Cortex of kidney (tissue), 1 donor: ENCODE measurements at places on chromosomes 2 and 18.

DNA sequence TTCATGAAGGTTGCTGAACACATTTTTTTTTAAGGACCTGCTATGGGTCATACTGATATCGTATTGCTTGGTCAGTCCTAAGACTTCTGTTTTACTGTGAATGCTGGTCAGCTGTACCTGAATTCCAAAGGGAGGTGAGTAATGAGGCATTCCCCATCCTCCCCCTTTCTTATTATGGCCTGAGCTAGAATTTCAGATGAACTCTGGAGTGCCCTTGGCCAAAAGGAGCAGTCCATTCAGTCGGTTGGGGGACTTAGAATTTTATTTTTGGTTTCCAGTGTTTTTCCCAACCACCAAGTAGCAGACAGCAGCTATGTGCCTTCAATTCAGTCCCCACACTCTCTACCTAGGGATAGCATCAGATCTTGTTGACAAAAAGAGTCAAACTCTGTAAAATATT is 26.9 kb upstream of the PDCL3 start:
- no peak for DNase-seq

DNA sequence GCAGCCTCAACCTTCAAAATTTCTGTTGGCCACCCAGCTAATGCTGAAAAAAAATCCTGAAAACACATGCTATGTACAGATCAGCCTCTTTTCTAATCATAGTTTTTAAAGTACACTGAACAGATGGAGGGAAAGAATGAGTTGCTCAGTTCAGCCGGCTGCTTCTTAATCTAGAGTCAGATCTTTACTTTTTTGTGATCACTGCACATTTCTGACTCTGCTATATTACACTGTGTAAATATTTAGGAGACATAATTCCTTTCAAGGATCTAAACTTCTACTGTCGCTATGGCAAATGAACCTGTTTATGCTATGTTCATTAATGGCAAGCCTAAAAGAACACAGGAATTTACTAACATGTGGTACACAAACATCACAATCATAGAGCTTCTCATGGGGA is 114.2 kb downstream of the SRBD1 start:
- no peak for DNase-seq

- DNase-seq, result no peak
Measured at GRCh38 chr2:68918497-68918896, 34.2 kb downstream of the GKN2 start.

DNA sequence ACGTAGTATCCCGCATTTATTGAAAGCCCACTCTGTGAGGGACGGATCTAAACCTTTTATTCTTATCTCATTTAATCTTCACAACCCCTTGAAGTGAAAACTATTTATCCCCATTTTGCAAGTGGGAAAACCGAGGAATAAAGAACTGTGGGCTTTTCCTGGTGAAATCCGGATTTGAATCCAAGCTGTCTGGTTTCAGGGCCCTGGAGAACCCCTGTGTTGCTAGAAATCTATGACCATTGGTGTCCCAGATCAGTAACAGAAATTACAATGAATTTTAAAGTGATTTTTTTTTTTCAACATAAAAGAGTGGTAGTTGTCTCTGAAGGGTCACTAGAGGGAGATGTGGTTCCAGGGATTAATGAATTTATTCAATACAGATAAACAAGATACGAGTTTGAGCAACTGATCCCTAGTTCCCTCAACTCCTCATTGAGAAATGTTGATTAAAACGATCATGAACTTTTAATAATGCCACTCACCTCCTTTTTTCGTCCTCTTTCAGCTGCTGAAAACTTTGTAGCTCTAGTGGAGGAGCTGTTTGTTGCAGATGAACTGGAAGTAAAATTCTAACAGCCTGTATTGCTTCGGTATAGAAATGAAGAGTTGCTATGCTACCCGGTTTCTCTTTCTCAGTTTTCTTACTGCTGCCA is 940 bp downstream of the XRCC5 start:
- no peak for DNase-seq

DNA sequence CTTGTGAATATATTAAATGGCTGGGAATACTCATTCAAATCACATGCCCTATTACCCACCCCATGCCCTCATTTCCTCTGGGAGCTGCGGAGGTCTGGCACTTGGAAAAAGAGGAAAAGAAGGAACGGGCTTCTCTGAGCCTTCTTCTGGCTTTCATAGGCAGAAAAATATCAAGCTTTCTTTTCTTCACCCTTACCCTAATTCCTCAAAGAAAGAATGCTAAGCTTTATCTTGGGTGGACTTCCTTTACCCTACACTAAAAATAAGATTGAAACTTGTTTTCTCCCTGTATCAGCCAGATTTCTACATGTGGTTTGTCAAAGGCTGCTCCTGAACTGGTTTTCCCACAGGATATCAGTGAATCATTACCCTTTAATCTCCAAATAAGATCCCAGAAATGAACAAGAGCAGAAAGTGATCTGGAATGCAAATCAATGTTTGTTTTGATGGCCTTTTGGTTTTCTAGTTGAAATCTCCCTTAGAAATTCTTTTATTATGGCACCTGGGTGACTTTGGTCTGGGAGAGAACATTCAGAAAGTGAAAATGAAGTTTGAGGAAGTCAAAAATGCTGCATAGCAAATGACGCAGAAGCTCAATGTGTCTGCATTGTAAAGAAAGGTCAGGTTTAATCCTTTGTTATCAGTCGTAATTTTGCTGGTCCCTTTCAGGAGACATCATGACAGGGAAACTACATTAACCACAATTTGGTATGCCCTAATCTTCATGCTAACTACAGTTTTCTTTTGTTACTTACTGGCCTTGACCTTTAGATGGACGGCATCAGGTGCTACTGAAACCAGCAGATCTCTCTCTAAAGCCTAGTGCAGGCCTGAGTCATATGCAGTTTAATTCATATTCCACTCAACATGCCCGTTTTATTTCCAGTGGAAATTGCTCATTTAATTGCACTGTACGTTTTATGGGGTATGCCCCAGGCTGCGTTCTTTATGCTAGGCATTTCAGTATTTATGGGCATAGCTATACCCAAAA is 46.6 kb upstream of the HNRNPA3 start:
- no peak for DNase-seq

DNA sequence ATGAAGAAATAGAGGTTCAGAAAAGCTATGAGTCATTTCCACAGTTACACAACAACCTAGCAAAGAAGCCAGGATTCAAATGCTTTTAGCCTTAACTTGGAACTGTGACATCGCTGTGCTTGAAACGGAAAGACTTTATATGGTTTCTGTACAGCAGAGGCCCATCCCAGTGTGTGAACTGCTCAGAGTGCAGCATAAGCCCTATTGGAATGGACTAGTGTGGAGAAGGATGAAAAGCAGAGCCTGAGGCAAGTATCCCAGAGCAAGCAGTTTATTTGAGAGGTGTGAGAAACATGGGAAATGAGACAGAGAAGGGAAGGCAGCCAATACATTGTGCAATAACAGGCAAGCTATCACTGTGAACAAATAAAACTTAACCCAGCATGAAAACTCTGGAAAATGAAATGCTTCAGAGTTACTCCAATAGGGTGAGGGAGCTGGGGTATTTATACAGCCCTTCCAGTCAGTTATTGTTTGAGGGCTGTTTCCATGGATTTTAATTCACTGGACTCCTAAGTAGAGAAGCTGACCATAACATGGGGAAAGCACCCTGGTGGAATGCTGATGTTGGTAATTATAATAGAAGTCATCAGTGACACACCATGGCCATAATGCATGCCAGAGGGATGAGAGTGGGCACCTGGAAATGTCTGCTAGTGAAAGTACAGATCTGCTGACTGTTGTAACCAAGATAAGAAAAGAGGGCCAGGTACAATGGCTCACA is 254.0 kb upstream of the POU3F3 start:
- DNase-seq, result no peak

- DNase-seq, result no peak
Measured at GRCh38 chr2:58466804-58467203, 225.7 kb upstream of the FANCL start.

GRCh38 chr2:157727693-157728092 is 99.0 kb upstream of the ACVR1C start:
- DNase-seq, result no peak

DNA sequence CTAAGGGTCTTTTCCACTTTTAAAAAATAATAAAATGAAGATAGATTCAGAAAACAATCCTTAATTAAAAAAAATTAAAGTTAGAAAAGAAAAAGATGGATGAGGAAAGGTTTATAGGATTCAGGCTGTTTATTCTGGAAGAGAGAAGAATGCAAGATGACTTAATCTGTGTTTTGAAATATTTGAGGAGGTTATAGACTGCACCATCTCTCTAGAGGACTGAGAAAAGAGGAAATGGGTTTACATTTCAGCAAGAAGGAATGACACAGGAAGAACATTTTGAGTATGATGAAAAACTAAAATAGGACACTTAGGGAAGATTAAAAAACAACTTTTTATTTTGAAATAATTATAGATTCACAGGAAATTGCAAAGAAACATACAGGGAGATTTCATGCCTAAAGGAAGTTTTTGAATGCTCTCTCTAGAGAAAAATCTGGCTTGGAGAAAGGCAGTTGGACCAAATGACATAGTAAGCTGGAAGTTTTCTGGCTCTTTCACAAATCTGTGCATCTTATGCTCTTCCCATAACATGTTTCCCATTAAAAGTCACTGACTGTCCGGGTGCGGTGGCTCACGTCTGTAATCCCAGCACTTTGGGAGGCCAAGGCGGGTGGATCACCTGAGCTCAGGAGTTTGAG is 75.0 kb downstream of the CERS6 start:
- no peak for DNase-seq

DNA sequence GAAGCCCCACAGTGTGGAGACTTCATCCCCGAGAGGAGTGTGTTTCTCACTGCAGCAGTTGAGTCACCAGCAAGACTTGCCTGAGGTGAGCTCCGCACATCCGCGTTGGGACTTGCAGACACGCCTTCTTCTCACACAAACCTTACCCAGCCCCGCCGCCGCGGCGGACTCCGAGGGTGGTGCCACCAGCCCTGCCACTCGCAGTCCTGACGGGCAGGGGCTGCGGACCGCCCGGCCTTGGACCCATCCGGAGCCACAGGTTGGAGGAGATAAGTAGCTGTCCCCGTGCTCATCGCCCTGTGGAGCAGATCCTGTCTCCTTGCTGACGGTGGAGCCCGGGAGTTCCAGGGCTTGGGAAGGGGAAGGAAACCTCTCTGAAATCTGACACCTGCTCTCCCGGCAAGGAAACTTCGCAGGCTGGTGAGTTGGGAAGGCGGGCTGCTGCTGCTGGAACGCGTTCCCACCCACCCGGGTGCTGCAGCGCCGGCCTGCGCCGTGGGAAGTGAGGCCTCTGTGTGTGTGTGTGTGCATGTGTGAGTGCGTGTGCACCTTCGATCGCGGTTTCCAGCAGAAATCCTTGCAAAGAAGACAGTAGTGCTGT is at the start of gene RAB27B:
Gene RAB27B (plus strand): TSS at position 197 of the 601 bp plus-strand sequence. CDS start 49,109 bp downstream, outside the sequence.
- no peak for DNase-seq

- no peak for DNase-seq
Measured at GRCh38 chr2:88671786-88672427, 19.6 kb upstream of the RPIA start.

GRCh38 chr2:97871096-97871780 is 124.5 kb downstream of the TMEM131 start:
- DNase-seq, result no peak

DNA sequence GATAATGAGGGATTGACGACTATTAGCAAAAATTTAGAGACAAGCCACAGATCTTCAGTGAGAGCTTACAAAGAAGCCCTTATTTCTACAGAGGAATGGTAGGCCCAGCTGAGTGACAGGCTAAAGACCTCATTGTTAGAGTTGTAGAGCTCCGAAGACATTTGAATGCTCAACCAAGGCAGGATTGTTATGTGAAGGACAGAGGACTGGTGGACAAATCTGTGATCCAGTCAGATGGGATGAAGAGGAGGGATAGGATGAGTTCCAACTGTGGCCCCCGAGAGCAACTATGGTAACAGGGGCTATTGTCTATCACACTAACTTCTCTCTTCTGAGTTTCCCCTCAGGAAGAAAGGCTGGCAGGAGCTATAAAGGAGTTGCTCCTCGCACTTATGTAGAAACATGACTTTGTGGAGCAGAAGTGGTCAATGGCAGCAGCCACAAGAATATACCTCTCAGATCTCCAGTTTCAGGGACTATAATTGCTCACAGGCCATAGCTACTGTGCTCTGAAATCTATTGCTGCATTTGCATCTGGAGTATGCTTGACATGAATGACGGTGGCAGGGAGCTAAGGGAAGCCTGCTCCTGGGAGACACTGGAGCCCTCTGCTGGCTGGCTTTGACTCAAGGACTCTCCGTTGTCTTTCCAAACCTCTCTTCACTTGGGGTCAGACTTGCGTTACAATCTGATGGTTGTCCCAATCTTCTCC is 50.3 kb upstream of the GREB1L start:
- DNase-seq, result no peak

DNA sequence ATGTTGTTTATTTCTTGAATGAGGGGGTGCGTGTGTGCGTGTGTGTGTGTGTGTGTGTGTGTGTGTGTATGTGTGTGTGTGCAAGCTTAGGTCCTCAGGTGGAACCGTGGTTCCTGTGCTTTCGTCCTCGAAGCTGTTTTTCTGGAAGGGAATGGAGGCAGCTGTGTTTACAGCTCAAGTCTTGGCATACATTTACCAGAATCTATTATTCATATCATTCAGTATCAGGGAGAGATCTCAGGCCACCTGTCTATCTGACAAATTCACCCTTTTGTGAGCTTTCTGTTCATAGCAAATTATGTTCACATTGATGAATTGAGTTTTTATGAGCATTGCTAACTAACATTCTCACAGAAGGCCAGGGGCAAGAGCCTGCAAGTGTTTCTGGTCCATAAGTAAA is 550.4 kb downstream of the ARHGAP15 start:
- no peak for DNase-seq

GRCh38 chr18:79876497-79876896 is 75.0 kb downstream of the SLC66A2 start:
- no peak for DNase-seq

- DNase-seq, result no peak
Measured at GRCh38 chr2:80136338-80136737, 168.2 kb downstream of the LRRTM1 start.

DNA sequence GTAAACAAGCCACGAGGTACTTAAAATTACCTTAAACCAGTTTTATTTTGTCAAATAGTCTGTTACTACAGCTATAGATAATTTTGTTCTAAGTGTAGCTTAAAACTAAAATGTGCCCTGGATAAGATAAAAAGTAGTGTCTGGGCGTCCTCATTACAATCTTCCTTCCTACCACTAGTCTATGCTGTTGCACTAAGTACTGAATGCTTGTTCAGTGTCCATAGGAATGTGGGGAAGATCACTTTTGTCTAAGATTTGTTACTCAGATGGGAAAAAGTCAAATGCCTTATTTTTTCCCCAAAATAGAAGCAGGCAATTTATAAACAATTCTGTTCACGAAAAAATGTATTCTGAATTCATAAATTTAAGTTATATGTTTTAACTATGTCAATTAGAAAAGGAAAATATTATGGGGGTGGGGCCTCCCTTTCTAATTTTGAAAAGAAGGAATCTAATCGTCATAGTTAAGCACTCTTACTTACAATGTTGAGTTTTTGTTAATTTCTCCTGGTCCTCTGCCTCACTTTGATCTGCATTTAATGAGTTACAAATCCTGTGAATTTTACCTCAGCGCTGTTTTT is 140.4 kb upstream of the VRK2 start:
- no peak for DNase-seq

GRCh38 chr2:130947967-130948366 is 111.3 kb downstream of the ARHGEF4 start:
- DNase-seq, result no peak
